Stimulated activated CD8-positive, alpha-beta memory T cell treated with anti-CD3 and anti-CD28 coated beads, Interleukin-7, amount 100 ng/mL, for 1 hour (primary cell): ENCODE measurements at places on chromosomes 16 and 17.

DNA sequence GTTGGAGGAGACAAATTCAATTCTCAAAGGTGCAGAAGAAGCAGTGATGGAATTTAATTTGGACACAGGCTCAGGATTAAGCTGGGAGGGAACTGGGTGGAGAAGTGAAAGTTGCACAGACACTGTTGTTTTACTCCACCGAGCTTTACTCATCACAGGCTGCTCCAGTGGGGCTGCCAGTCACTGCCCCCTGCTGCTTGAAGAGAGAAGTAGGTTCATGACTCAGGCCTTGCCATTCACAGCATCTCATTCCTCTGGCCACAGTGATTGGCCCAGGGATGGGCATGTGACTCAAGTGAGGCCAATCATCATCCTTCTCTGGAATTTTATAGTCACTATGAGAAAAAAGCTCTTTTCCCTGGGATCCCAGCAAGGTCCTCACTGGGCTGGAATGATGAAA, 11.8 kb downstream of the GNAO1 start:
- DNase-seq, result no peak

GRCh38 chr16:81807767-81808358, 28.8 kb downstream of the PLCG2 start:
- no peak for DNase-seq

GRCh38 chr16:71626018-71626857, at the start of gene MARVELD3:
TSS of gene MARVELD3 (plus strand) at chr16:71626184. CDS start at chr16:71626230, 46 bp downstream.
- DNase-seq, result no peak

GRCh38 chr17:49984283-49984682, 10.7 kb downstream of the DLX3 start:
- no peak for DNase-seq

DNA sequence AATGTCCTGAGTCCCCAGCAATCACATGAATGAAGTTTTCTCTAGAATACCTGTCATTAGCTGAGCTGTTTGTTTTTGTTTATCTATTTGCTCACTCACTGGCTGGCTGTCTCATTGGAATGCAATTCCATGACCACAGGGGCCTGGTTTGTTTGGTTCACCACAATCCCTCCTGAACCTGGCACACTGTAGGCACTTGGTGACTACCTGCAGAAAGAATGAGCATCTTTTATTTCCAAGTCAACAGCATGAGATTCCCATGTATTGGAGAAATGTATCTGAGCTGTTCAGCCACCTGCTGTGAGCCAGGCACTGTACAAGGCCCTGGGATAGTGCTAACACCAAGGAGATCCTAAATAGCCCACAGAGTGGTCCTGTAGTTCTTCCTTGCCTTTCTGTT, 345.1 kb downstream of the XYLT1 start:
- DNase-seq, result no peak

DNA sequence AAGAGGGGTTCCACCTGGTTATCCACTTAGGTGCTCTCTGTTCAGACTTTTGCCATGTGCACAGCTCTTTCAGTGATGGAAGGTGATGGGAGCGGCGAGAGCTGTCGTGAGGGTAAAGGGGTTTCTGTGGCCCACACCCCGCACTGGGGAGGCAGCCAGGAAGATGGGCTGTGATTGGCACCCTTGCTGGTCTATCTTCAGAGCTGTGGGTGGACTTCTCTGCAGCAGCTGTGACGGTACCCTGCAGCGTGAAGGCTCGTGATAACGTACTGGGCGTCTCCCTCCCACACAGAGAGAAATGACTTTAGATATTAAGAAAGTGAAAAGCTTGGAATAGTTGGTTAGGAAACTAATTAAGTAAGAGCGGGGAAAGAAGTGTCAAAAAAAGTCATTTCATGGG, 45.8 kb downstream of the MPRIP start:
- DNase-seq, result no peak

- no peak for DNase-seq
Measured at GRCh38 chr17:83103200-83103942, 24.0 kb downstream of the METRNL start.

GRCh38 chr16:30414159-30414558, 6.8 kb downstream of the ZNF771 start:
- DNase-seq, result no peak
